NCI-H1048 (cell line): ENCODE measurements at places on chromosomes 2 and 18.

DNA sequence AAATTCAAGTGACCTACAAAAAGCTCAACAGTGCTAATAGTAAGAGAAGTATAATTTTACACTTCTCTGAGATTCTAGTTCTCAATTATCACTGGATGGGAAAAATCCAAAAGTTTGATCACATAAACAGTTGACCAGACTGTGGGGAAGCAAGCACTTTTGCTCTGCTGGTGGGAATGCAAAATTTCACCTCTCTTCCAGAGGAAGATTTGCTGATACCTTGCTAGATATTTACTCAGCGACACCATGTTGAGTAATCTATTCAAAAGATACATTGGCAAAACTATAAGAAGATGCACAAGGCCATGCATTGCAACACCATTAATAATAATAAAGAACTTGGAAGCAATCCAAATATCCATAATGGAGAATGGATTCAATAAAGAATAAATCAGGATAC lies 204.4 kb downstream of the MREG start:
- DNase-seq, result no peak

DNA sequence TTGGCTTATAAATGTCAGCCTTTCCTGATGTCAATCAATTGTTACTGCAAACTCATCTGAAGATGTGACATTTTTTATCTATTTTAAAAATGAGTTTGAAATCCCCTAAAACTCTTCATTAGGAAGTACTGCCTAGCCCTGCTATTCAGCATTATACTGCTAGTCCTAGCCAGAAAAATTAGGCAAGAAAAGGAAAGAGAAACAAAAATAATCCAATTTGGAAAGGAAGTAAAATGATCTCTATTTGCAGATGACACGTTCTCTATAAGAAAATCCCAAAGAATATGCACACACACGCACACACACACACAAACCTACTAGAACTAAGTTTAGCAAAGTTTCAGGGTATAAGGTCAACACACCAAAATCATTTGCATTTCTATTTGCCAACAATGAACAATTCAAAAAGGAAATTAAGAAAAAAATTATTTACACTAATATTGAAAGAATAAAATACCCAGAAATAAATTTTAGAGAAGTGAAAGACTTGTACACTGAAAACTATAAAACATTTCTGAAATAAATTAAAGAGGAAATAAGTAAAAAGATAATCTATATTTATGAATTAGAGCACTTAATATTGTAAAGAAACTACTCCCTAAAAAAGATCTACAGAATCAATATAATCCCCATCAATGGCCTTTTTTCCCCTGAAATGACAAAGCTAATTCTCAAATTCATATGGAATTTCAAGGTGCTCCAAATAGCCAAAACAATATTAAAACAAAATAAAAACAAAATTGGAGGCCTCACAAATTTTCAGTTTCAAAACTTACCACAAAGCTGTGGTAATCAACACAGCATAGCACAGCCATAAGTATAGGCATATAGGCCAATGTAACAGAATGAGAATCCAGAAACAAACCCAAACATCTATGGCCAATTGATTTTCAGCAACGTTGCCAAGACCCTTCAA lies 433.7 kb upstream of the TRIB2 start:
- no peak for DNase-seq

GRCh38 chr2:209456489-209456888 lies 32.6 kb downstream of the MAP2 start:
- no peak for DNase-seq

- DNase-seq, result no peak
Observed at GRCh38 chr2:238863231-238863630, 15.3 kb downstream of the TWIST2 start.

GRCh38 chr18:21991886-21992285 lies 177.5 kb upstream of the GATA6 start:
- DNase-seq, result no peak

- no peak for DNase-seq
Observed at GRCh38 chr2:28639092-28639691, 112.4 kb upstream of the PPP1CB start.

DNA sequence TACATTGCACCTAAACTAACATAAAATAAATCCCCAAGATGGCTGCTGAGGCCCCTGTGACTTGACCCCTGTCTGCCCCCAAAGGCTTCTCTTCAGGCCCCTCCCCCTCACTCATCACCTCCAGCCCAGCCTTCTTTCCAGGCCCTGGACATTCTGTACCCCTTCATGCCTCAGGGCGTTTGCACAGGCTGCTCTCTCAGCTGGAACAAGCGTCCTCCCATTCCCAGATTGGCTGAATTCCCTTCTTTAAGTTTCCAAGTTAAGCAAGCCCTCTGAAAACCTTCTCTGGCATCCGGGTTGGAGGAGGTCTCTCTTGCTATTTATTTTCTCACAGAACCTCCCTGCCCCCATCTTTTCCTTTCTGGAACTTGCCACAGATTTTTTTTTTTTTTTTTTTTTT lies 165.2 kb upstream of the BCL2L11 start:
- DNase-seq, result no peak

DNA sequence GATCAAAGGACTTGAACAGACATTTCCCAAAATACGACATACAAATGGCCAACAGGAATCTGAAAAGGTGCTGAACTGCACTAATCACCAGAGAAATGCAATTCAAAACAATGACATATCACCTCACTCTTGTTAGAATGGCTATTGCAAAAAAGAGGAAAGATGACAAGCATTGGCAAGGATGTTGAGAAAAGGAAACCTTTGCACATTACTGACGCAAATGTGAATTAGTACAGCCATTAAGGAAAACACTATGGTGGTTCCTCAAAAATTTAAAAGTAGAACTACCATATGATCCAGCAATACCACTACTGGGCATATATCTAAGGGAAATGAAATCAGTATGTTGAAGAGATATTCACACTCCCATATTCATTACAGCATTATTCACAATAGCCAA lies 57.7 kb upstream of the ASPRV1 start:
- DNase-seq, result no peak

GRCh38 chr2:3459185-3460015 lies 59.9 kb downstream of the ADI1 start:
- DNase-seq, result no peak

DNA sequence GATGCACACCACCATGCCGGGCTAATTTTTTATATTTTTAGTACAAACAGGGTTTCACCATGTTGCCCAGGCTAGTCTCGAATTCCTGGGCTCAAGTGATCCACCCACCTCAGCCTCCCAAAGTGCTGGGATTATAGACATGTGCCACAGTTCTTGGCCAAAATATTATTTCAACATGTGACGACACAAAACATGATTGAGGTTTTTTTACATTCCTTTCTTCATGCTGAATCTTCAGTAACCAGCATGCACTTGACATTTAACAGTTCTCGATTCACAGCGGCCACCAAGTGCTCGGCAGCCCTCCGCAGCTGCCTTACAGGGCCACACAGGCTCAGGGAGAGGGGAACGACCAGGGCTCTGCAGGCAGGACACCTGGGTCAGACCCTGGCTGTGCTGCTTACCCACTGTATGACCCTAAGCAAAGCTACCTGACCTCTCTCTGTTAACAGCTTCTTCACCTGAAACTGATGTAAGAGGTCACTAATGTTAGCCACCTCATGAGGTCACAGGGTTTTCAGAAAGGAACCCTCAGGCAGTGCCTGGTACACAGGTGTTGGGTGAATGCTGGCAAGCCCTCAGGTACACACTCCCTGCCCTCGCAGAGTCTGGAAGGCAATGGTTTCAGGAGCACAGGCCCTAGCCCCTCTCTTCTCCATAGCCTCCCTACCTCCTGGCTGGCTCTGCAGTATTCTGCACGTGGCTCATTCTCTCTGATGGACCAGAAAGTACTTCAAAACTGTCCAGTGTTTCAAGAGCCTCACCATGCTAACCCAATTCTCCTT lies 25.7 kb downstream of the TUBB6 start:
- no peak for DNase-seq

DNA sequence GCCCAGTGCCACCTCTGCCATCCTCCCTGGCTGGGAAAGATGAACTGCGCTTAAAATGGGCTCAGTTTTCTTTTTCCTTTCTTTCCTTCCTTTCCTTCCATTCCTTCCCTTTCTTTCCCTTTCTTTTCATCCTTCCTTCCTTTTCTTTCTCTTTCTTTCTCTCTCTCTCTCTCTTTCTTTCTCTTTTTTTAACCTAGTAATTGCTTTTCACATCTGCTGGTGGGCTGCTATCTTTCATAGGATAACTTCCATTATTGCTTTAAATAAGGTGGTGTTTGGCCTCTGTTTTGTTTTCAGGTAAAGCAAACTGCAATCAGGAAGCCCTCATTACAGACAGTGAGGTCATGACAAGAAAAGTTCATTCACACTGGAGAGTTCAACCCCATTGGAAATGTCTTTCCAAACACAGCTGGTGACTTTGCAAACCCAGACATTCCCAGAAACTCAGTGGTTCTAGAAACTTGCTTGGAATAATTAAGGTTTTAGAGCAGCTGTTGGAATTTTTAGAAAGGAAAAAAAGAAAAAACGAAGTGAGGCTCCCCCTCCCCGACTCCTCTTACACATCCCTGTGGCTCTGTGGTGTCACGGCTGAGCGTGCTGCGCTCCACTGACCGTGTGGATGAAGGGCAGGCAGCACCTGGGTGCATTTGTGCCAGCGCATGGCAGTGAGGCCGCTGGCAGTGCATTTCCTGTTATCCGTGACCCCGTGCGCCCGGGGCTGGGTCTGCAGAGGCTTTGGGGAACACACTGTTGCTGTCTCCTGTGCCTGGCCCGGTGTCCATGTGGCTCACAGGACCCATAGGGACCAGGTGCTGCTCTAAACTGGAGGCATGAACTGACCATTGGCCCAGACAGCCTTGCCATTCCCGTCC lies 76.9 kb downstream of the MBP start:
- DNase-seq, result no peak

DNA sequence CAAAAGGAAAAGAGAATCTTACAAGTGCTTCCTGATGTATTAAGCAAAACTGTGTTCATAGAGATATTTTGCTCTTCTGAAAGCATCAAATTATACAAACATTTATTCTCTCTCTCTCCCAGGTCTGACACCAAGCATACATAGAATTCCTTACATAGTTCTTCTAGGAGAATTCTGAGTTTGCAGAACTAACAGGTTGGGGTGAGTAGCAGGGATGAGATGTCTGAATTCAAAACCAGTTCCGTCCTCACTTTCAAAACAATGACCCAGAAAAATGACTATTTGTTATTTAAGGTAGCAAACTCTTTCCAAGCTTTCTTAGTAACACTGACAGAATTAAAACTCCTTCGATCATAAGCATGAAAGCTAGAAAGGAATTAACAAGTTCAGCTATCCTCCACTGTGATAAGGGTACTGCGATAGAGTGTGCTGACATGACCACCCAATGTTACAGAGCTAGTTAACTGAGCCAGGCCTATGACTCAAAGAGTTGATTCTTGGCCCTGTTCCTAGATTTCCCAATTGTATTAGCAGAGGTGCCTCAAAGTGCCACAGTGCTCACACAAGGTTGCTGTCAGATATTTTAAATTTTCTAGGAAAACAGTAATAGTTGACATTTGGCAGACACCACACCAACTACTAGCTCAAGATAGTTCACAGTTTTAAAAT lies 85.8 kb upstream of the SETBP1 start:
- no peak for DNase-seq

DNA sequence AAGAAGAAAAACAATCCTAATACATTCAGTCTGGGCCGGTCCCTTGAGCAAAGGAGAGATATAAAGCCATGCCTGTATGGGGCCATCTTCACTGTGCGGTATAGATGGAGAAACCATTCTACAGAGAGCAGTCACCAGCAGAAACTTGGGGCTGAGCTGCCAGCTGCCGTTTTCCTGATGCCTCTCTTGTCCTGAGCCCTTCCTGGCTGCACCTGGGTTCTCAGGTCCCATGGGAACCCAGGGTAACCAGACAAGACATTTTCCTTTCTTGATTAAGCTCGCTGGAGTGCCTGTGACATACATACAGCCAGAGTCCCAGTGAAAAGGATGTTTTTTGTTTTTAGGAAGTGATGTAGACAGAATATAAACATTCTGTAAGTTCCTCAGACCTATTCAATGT lies 5.3 kb upstream of the METTL21A start:
- DNase-seq, result no peak

GRCh38 chr2:235098269-235098668 lies 146.5 kb downstream of the SH3BP4 start:
- DNase-seq, result no peak

GRCh38 chr2:216951171-216951570 lies 91.3 kb upstream of the TNP1 start:
- no peak for DNase-seq

DNA sequence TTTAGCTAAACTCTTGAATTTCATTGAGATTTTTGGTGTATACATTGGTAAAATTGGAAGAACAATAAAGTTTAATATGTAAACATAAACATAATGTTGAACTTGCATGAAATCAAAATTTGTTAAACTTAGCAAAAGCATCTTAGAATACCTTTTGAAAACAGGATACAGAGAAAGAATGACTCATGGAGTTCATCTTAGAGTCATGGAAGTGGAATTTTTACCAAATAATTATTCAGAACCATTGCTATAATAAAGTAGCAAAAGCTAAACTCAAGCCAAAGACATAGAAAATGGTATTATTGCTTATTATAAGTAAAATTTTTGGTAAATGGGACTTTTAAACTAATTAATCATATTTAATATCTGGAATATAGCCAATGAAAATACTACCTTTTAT lies 841.6 kb upstream of the SLC39A10 start:
- no peak for DNase-seq

GRCh38 chr2:219440388-219441256 lies 6.0 kb downstream of the SPEG start:
- DNase-seq, result no peak

GRCh38 chr2:143083636-143084035 lies 45.6 kb upstream of the ARHGAP15 start:
- DNase-seq, result no peak

- no peak for DNase-seq
Observed at GRCh38 chr2:225510796-225511195, 111.3 kb downstream of the NYAP2 start.

DNA sequence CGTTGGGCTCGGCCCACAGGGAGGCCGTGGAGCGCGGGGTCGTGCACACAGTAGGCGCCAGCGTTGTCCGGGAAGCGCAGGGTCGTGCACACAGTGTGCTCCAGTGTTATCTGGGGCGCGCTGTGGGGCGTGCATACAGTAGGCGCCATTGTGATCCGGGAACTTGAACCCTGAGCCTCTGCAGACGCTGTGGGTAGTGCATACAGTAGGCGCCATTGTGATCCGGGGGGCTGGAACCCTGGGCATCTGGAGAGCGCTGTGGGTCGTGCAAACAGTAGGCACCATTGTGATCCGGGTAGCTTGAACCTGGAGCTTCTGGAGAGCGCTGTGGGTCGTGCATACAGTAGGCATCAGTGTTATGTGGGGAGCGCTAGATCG lies 793 bp downstream of the ZNF236 start:
- no peak for DNase-seq

DNA sequence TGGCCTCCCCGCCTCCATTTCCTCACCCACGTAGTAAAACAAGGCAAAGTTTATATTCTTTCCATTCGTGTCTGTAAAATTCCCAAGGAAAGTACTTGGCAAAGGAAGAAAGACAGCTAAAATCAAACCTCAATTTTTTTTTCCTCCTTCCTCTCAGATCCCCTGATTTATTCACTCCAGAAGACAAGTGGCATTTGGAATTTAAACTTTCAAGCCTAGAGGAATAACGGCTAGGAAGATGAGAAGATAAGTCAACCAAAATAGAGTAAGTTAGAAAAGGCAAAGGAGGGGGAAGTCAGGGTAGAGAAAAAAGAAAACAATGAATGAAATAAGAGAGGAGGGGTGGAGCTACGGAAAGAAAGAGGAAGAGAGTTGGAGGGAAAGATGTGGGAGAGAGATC lies 198.9 kb upstream of the PIK3C3 start:
- DNase-seq, result no peak
